Umbilical cord (tissue), 2 donors: ENCODE measurements at places on chromosomes 3 and 15.
A peak's percentile ranks its signal among the peaks of the same experiment; 100 is the strongest.

DNA sequence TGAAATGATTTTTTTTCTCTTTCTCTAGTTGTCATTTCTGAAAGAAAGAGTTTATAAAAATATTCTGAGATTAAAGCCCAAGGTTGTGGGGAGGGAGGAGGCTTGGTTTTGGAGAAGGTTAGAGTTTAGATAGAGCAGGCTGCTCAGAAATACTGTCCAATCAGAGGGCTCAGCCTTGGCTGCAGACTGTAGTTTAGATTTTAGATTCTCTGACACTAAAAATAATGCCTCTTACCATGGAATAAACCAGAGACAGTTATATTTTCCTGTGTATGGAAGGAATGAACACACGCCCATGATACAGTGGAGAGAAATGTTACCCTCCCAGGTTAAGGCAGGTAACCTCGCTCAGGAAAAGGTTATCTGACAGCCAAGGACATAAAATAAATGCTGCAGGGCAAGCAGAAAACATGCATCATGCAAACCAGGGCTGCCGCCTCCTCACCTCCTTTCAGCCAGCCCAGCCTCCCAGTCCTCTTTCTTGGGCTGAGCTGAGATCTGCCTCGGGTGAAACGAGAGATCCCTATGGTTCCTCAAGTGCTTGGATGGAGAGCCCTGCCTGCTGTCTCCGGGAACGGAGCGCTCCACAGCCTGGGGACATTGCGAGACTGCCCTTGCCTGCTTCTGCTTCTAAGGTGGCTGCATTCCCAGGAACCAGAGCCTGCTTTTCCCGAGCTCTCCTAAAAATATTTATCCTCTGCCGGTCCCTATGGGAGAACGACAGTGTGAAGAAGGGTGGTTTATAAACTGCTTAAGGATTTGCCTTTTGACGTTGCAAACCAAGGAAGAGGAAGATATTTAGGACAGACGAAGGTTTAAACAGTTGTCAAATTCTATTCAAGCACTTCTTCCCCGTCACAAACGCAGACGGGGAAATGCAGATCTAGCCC, 848 bp downstream of the NCEH1 start:
- DNase-seq: peak; percentile 40

GRCh38 chr3:133191818-133192217, 153.6 kb downstream of the TMEM108 start:
- DNase-seq: no peak

- no peak for DNase-seq
These were observed 160.6 kb upstream of the WNT5A start for GRCh38 chr3:55647670-55648069.

GRCh38 chr3:55412545-55412944, 74.6 kb downstream of the WNT5A start:
- DNase-seq: no peak

DNA sequence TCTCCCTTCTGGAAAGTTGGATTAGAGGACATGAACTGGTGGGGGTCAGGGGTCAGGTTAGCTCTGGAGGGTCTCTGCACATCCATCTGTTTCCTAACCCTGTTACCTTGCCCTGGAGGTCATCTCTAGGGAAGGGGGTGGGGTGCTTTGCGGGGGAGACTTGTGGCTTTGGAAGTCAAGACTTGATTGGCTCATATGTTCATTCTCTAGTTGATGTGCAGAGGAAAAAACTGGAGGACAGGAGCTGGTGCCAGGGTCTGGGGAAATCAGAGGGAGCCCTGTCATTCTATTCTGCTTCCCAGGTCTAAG, 42.9 kb upstream of the ROPN1 start:
- DNase-seq: no peak

DNA sequence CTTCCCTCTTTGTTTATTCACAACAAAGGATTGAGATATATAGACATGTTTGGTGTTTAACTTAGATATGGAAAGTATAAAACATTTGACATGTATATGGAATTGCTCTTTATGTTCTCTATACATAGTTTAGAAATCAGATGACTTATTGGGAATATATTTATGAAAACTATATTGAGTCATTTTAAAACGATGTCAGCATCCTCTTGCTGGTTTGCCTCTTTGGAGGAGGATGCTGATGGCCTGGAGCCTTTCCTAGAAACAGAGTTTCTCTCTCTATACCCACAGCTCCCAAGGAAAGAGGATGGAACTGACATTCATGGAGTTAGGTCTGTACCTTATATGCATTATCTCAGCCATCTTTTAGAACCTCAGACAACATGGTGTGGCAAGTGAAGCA, 40.3 kb downstream of the ZBTB38 start:
- no peak for DNase-seq

DNA sequence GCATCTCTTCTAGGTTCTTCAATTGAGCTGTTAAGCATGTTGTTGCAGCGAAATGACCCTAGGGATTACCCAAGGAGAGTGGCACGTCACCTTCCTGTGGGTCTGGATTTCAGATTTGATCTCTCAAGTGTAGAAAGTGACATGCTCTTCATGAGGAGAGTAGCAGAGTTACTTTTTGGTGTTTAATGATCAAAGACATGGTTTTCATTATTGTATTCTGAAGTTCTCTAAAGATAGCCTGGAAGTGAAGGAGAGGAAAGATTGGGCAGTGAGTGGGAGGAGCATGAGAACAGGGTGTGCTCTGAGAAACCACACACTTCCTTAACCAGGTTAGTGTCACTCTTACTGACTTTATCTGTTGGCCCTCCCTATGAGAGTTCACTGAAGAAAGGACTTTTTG, 153.6 kb downstream of the AKAP13 start:
- no peak for DNase-seq

GRCh38 chr3:45972534-45973402, 22.9 kb downstream of the FYCO1 start:
- DNase-seq: no peak

DNA sequence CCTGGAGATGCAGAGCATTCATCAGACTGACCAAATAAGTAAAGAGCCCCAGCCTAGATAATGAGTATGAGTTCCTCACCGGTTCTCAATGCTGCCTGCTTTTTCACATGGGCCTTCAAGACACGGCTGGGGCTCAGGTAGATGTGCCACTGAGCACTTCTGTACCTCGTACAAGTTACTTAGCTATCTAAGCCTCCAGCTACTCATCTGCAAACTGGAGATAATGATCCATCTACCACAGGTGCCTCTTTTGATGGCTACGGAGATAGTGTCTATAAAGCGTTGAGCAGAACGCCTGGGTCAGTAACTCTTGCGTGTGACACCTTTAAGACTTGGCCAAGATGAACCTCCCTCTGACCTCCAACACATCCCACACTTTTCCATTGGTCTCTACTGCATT, 56.3 kb downstream of the CCR4 start:
- no peak for DNase-seq

DNA sequence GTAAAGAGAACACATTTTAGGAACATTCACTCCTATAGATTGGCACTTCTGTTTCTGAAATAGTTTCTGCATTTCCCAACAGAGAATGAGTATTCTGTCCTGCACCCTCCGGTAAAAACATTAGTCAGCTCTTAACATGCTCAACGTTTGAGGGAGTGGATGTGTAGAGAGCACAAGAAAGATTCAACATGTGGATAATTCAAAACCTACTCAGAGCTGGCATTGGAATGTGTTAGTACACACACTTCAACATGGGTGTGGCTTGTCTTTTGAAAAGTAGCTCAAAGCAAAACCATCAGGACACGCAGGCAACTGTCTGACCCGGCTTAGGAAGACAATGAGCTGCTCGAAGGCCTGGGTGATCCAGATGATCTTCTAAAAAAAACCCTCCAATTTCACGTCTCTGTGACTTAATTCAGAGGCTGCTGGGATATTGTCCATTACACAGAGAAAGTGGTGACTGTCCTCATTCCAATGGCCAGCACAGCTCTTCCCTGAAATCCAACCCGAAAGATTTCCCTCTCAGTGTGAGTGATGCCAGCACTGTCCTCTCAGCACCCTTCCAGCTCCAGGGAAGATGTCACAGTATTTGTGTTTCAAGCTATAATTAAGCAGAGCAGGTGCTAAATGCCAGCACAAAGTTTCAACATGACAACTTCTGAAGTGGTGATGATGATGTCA, 18.1 kb downstream of the FBN1 start:
- peak; percentile 46 for DNase-seq

DNA sequence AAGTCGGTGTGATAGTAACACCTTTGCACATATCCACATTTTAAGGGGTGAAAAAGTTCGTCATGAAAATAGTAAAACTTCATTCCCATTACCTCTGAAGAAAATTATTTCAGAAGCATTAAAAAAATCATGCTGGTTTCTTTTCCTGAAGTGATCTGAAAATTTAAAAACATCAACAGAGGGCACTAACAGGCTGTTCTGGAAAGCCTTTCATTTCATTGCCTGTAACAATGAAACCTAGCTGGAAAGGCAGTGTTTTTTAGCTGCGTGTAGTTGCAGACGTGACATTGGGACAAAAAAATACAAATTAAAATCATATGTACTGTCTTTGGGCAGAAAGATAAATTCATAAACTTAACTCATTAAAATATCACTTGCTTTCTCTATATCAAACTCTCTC, 993.8 kb downstream of the GBE1 start:
- peak; percentile 4 for DNase-seq

GRCh38 chr3:121821421-121822199, 13.2 kb downstream of the IQCB1 start:
- DNase-seq: no peak

- DNase-seq: no peak
These were observed 15.4 kb upstream of the BTLA start for GRCh38 chr3:112514527-112515128.

GRCh38 chr3:166688665-166689064, 691.4 kb downstream of the ZBBX start:
- no peak for DNase-seq

- peak; percentile 33 for DNase-seq
These were observed at the start of gene MAP6D1 for GRCh38 chr3:183825456-183826161. MAP6D1 (minus strand) TSS chr3:183825577; CDS start chr3:183825547, 30 bp downstream.

DNA sequence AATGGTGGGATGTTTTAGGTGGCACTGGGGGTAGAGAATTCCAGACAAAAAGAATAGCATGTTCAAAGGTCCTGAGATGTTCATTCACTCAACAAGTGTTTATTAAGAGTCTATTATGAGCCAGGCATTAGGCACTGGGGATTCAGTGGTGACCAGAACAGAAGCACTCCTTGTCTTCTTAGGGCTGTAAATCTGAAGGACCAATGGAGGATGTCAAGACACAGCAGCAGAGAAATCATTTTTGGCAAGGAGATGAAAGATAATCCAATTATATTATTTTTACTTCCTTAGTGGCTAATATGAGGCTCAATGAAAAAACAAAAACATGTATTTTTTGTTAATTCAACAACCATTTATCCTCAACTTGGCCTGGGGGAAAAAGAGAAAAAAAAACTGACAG, 218.5 kb downstream of the SLC9A9 start:
- DNase-seq: no peak

GRCh38 chr3:72641684-72642083, 206.6 kb downstream of the SHQ1 start:
- DNase-seq: no peak

DNA sequence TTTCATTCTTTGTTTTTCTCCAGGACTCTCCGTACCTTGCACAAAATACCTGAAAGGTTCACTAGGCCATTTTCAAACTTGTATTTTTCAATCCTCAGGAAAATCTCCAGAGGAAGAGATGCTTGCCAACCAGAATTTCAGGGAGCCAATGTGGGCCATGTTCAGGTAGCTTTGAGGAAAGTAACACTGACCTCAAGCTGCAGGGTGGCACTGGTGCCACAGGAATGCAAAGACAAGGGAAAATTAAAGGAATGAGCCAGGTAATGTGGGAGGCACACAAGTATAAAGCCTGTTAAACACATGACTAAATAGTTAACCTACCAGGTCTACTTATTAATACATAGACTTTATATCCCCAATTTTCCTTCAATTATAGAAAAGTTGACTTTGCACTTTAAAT, 51.9 kb upstream of the GAP43 start:
- DNase-seq: no peak
